ENCODE measurements at places on chromosomes 2 and 18.

- no peak for DNase-seq
Observed at GRCh38 chr2:15983496-15983895, 43.1 kb downstream of the MYCN start.

- DNase-seq = no peak
Observed at GRCh38 chr18:48079885-48080284, 149.4 kb upstream of the SMAD2 start.

GRCh38 chr2:12501469-12502158, 215.1 kb upstream of the TRIB2 start:
- DNase-seq = peak; percentile 19

GRCh38 chr2:221778025-221778424, 205.9 kb upstream of the EPHA4 start:
- DNase-seq = no peak

- no peak for DNase-seq
Observed at GRCh38 chr18:50969448-50969847, 1.6 kb downstream of the ELAC1 start.
